ENCODE measurements at places on chromosomes 7 and 10.

DNA sequence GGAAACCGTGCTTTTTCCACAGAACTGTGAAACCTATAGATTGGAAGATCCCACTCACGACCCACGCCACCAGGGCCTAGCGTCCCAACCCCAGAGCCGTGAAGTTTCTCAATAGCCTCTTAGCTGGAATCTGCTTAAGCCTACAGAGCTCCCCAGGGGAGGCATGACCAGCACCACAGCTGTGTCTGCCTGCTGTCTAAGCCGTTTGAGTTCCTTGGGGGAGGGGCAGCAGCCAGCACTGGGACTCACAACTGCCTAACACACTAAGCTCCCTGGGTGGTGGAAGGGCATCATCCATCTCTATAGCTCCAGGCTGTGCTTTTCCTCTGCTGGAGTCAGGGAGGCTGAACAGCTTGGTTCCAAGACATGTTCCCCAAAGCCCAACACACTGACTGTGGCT, 26.0 kb upstream of the TMEM140 start:
- DNase-seq: peak; percentile 16

- no peak for DNase-seq
Measured at GRCh38 chr7:7851381-7851780, 117.2 kb upstream of the GLCCI1 start.

GRCh38 chr7:140774371-140774770, 77.9 kb downstream of the NDUFB2 start:
- DNase-seq: no peak

- no peak for DNase-seq
Measured at GRCh38 chr10:73962386-73962785, 35.5 kb upstream of the VCL start.

DNA sequence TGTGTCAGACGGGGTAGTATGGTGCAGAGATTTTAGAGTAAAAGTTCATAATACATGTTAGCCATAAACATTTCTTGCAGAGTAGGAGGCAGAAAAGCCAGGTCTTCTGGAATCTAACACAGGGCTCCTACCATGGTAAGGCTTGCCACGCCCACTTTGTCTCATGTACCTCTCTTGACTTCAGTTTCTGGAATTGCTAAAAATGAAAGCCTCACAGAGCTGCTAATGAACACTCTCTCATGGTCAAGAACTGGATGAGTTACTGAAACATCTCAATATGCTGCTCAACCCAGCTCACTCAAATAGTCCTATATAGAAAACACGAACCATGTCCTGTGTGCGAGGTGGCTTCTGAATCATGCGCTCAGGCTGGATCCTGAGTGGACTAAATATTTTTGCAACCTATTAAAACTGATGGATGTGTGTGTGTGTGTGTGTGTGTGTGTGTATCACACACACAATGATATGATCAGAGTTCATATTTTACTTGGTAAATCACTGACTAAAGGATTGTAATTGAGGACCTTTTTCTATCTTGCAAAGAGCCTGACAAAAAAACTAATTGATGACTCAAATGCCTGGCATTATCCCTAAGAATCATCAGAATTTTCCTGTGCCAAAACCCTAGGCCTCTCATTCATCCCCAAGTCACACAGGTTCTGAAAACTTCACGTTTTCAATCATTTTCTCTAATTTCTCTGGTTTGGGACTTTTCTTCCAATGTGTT, 1306.6 kb downstream of the XPNPEP1 start:
- DNase-seq: no peak

DNA sequence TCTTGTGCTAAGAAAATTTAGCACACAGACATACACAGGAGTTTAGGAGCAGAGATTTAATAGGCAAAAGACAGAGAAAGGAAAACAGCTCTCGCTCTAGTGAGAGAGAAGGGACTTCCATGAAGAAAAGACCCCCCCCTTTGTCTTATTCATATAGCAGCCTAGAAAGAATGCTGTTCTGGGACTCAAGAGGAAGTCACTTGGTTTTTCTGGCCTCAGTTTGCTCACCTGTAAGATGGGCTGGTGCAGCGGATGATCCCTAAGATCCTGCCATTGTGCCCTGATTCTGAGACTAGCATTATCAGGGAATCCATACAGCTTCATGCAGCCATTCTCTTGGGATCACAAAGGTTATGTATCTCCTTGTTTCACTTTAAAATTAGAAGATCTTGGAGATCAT, 42.7 kb downstream of the LYZL2 start:
- no peak for DNase-seq

DNA sequence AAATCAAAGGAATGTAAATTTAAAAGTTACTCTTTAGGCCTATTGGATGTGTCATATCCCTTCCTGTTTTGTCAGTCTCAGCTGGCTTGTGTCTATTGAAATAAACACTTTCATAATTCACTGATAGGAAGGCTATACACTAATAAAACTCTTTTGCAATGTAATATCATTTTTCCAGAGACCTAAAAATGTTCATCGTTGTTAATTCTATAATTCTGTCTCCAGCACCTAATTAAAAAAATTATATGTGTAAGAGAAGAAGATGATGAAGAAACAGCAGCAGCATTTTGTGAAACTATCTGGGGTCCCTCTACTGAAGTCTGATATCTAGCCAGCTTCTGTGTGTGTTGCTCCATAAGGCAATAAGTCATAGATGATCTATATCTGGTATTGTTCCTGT, 602.7 kb downstream of the ETV1 start:
- DNase-seq: no peak

DNA sequence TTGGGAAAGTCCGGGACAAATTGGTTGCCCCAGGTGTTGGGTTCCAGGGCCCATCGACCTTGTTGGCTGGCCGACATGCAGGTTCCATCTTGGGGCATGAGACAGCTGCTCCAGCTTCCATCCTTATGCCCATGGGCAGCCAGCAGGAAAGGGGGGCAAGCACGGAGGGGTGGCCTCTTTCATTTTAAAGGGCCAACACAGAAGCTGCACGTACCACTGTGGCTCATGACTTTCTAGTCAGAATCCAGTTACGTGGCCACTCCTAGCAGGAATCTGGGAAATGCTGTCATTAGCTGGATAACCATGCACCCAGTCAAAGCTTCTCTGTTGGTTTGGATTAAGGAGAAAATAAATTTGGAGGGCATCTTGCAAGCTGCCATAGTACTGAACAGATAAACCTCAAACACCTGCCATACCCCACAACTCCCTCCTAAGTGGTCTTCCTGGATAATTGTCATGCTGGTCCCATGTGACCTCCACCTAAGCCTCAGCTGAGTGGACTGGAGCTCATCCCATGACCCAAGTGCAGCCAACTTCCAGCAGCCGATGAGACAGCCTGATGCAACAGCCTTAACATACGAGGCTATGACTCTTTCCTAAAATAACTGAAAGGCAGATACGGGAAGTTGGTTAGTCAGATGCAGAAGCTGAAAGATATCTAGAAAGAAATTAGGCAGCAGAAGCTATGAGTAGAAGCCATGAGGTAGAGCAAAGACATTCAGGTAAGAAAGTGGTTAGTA, 21.4 kb upstream of the GSDME start:
- DNase-seq: no peak

DNA sequence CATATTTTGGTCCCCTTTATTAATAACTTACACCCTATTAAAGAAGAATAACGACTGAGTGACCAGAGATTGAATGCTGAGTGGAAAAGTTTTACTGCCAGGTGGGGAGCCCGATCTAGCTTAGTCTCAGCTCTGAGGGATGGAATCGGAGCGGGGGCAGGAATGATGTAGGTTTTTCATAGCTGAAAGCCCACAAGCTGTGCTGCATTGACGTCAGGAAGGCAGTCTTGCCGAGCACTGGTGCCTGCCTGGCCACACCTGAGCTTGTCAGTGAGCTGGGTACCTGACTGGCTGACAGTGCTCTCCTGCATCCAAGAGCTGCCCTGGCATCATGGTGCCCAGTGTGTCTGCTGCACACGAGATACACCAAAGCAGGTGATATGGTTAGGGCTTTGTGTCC, 34.8 kb downstream of the GRK5 start:
- DNase-seq: no peak

- DNase-seq: peak; percentile 80
Measured at GRCh38 chr10:92240289-92241157, 50.4 kb downstream of the CPEB3 start.

DNA sequence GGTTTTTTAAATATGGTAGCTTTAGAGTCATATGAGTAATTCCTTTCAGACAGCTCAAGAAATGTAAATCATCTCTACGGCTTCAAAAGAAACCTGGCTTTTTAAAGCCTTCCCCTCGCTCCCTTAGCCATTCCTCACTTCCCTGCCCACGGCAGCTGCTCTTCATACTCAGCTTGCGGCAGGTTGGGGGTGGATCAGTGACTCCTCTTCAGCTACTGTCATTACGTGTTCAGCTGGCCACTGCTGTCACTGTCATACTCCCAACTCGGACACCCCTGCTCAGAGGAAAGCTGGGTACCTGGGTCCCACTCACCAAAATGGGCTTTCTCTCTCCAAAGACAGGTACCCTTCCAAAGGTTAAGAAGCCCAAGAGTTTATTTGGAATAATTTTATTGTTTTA, 6.6 kb downstream of the YWHAG start:
- DNase-seq: no peak

DNA sequence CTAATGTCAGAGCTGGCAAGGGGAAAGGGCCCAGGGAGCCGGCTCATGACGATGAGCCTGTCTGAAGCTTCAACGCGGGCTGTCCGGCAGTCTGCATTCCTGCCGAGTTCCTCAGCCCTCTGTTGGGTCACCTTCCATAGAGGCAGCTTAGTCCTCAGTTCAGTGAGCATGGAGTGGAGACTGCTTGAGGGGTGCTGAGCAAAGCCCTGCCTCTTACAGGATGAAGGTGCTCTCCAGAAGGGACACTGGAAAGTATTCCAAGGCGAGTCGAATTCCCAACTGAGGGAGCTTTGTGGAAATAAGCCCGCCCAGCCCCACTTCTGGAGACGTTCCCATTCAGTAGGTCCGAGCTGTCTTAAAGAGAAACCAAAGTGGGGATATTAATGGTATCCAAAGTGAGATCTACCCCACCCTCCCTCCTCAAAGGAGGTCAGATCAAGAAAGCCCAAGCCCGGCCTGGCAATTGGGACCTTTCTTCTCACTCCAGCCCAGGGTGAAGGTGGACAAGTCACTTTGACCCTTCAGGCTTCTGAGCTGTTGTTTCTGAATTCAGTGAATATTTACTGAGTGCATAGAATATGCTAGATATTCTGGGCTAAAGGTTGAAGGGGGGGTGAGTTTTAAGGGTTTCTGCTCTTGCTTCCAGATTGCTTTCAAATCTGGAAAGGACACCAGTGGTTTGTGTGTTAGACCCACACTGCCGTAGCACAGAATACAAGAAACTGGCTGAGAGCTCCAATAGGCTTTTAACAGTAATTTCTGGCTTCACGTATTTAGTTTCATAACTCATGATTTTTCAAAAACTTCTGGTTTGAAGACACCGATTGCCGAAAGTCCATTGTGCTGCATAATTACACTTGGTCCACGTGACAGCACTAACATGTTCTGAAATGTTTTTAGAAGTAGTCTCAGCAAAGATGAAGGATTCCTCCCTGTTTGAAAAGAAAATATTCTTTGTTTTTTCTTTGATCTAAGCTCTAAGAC, 3.5 kb downstream of the EGFR start:
- no peak for DNase-seq

GRCh38 chr10:85379338-85379737, 987.3 kb downstream of the GRID1 start:
- no peak for DNase-seq

DNA sequence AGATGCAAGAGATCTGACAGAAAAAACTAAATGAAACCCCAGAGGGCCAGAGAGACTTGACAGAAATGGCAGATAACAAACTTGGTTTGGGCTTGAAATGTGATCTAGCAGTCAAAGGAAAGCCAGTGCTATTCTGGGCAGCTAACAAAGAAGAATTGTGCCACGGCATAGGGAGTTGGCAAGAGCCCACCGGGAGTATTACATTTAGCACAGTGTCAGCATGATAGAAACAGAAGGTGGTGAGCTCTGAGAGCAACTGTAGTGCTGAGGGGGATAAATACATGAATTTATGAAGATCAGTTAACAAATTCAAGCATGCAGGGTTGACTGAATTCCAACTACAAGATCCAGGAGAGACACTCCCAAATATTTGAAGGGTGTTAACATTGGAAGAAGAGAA, 91.1 kb downstream of the AHCYL2 start:
- DNase-seq: no peak

GRCh38 chr10:32197423-32197822, 141.2 kb upstream of the KIF5B start:
- peak; percentile 51 for DNase-seq

DNA sequence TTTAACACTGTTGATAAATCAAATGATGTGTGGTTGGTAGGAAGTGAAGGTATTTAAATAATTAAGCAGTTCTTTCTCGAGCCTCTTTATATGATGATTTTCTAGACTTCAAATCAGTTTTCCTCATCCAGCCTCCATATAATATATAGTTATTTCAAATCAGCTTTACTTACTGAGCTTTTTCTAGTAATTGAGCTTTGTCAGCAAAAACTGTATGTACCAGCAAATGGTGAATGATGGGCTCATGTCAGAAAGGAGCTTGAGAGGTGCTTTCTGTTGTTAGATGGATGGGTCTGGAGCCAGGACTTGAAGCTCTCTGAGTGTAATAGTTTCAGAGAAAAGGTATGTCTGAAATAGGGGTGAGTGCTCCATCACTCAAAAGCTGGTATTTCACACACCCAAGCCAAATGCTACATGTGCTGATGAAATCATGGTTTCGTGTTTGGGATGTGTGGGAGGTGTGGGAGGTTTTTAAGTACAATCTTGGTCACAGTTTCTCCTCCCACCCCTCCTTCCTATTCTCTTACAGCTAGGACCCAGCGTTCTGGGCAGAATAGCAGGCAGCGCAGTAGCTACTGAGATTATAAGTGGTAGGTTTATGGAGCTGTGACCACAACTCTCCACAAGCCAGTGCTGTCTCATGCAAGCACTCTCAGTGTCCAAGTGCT, 55.8 kb downstream of the LRMDA start:
- DNase-seq: no peak

DNA sequence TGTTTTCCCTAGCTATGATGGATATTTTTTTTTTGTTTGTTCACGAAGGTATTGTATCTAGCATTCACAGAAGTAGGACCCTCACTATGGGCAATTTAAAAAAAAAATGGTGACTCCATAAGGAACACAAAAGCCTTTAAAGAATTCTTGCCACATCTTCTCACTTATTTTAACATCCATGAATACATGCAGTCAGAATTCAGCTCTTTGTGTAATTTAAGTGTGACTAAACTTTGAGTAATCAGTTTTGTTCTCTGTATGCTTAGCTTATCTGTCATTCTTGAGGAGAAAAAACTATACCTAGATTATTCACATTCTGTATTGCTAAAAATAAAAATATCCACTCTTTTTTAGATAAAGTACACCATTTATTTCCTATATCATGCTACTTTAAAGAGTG, 313.2 kb upstream of the KCND2 start:
- no peak for DNase-seq

DNA sequence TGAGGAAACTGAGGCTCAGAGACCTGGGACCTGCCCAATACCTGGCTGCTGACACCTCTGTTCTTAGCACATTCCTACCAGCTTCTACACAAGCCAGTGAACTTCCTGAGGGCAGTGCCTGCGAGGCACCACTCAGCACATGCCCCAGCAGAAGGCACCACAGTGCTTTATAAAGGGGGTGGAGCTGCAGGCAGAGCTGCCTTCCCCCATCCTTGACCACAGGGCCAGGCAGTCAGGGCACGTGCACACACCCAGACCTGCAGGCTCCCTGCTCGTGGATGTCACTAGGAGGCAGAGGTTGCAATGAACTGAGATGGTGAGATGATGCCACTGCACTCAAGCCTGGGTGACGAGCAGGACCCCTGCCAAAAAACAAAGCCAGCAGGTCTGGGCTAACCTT, 39.2 kb upstream of the TUBB8 start:
- no peak for DNase-seq
